ENCODE measurements at places on chromosomes 5 and 9.

GRCh38 chr5:157029457-157029856 lies 29.5 kb downstream of the HAVCR1 start:
- DNase-seq, result no peak

DNA sequence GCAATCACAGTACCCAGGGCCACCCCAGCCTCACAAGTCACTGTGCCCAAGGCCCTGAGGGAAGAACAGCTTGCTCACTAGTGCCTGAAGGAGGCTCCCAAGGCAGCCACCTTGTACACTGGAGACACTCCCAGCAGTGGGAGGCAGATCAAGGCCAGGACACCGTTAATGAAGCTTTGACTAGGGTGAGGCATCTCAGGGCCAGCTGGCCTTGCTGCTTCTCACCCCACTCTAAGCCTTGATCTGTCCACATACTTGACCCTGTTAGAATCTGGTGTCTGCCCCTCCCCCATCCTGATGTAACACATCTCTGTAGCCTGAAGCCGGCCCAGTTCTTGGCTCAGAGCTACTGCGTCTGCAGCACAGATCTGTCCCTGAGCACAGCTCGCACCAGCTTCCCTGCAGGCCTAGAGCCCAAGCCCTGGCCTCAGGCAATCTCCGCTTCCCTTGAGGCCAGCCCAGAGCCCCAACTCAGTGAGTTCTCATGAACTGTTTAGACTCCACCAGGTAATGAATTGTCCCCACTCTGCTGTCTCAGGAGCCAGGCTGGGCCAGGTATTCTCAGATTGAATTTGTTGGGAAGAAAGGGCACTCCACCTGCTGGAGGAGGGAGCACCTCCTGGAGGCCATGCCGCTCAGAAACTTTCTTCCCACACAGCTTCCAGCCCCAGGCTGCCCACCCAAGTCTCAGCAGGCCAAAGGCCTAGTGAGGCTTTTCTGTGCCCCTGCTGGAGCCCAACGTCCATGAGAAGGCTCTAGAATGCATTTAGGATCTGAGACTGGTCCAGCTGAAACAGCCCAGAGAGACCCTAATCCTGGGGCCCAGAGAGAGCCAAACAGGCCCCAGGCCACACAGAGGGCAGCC lies 13.4 kb upstream of the JADE2 start:
- no peak for DNase-seq

- no peak for DNase-seq
Measured at GRCh38 chr9:76619197-76619596, 145.0 kb upstream of the PCA3 start.

DNA sequence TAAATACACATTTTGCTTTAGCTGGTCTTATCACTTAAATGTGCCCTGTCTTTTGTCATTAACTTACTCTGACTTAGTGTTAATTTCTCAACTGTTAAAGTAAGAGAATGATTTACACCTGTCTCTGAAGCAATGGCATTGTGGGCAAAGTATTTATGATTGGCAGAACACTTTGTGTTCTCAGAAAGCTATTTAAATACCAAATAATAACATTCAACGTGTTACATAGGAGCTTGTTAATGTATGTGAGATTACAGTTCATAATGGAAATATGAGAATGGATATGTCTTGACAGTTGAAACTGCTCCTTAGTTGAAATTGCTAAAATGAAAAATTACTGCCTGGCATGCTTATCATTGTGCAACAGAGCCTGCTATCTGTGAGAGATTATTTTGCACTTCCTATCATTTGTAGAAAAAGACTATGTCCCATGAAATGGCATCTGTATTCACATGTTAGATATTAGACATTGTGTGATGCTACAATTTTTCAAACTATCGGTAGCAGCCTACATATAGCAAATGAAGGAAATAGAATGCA lies 46.1 kb downstream of the PRR16 start:
- no peak for DNase-seq

GRCh38 chr9:125472562-125472925 lies 210.9 kb downstream of the GAPVD1 start:
- DNase-seq, result no peak
